ENCODE measurements at places on chromosomes 6 and 20. TPM values are rescaled to one million over a fixed set of nuclear protein-coding genes. Genes with fewer than 3 reads are reported as not detected.

Gene GLP1R
- not detected for total RNA-seq

Gene THBD
- total RNA-seq: not detected

Gene DEFB132
- not detected for total RNA-seq

Gene FAM217A
- not detected for total RNA-seq

Gene NCOA6
- 31.5 TPM for total RNA-seq

Gene TRAPPC3L
- 0.37 TPM for total RNA-seq

Gene PRDM1
- 327 TPM for total RNA-seq

DNA sequence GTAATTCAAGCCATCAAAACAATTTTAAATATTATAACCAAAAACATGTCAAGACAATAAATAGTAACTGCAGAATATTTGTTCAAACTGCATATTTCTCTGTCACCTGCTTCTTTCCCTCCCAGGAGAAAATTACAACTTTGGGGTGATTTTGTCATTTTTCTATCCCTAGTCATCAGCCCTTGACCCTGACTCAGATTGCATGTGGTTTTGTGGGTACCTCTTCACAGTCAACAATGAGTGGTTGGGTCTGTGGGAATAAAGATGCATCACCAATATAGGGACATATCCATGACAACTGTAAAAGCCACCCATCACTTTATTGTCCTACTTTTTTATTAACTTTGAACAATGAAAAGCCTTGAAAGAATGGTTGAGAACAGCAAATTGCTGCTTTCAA is 7.3 kb downstream of the COL10A1 start:
- no peak overlapping the region for H3K4me3 ChIP-seq
- no peaks in the 10 kb centered on the region for H3K27me3 ChIP-seq
- no peak overlapping the region for H3K27ac ChIP-seq
- DNase-seq: no peak
- H3K4me1 ChIP-seq: no peaks in the 10 kb centered on the region

DNA sequence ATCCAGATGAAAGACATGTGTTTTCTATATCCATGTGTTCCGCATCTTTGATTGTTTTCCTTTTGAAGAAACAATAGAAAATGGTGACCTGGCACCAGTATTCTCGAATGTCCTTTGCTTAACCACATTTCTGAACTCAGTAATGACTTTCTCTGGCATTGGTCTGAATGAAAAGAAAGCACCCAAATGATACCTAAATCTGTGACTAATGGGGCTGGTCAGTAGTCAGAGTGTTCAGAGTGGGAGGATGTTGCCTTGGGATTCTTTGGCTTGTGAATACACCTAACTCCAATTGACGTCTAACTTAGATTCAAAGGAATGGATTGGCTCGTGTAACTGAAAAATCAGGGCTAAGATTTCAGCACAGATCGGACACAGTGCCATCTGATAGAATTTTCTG is 27.1 kb downstream of the PARD6B start:
- DNase-seq: no peak
- H3K4me1 ChIP-seq: no peaks in the 10 kb centered on the region
- H3K36me3 ChIP-seq: no peaks in the 10 kb centered on the region
- H3K27me3 ChIP-seq: no peaks in the 10 kb centered on the region
- no peak overlapping the region for H3K4me3 ChIP-seq
- no peak overlapping the region for H3K27ac ChIP-seq

GRCh38 chr6:167487749-167488664 is 163.1 kb downstream of the TTLL2 start:
- H3K36me3 ChIP-seq: no peaks in the 10 kb centered on the region
- DNase-seq: no peak
- H3K4me1 ChIP-seq: no peaks in the 10 kb centered on the region

- no peak overlapping the region for H3K27ac ChIP-seq
- no peak overlapping the region for H3K4me3 ChIP-seq
- no peaks in the 10 kb centered on the region for H3K36me3 ChIP-seq
- H3K4me1 ChIP-seq: no peaks in the 10 kb centered on the region
- no peak for DNase-seq
Observed at GRCh38 chr6:18078866-18079265, 43.6 kb downstream of the NHLRC1 start.

DNA sequence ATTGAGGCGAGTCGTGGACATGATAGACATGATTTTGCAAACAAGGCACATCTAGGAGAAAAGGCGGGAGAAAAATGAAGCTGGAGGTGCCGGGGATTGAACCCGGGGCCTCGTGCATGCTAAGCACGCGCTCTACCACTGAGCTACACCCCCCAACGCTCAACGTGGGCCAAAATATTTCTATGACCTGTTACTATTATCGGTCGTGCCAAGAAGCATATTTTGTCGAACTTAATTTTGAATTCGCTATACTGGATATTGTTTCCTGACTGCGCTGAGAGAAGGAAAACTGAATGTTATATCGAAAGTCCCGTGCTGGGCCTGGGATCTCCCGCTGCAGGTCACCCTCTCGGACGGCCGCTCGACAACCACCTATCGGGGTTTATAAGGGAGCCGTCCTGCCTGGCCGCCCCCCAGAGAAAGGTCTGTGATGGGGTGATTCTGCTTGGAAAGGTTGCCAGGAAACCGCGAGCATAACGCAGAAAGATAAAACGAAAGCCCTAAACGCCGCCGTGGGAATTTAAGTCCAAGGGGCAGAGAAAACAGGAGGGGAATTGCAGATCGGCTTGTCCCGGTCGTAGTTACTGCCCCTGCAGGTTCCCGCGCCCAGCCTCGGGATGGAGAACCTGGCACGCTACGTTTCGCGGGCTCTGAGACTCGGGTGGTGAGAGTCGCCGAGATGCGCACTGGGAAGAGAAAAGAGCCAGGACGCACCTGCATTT is 60.0 kb downstream of the TRIM27 start:
- peak overlapping the region; percentile 36 for H3K27ac ChIP-seq
- H3K4me1 ChIP-seq: peaks cover 20% of the 10 kb centered on the region
- H3K27me3 ChIP-seq: peaks cover 2% of the 10 kb centered on the region
- H3K4me3 ChIP-seq: peak overlapping the region; percentile 82
- H3K36me3 ChIP-seq: no peaks in the 10 kb centered on the region

GRCh38 chr6:126308362-126308761 is 31.6 kb upstream of the CENPW start:
- H3K4me3 ChIP-seq: no peak overlapping the region
- no peak overlapping the region for H3K27ac ChIP-seq
- DNase-seq: no peak
- H3K27me3 ChIP-seq: no peaks in the 10 kb centered on the region
- H3K4me1 ChIP-seq: no peaks in the 10 kb centered on the region

- no peak overlapping the region for H3K27ac ChIP-seq
- no peaks in the 10 kb centered on the region for H3K36me3 ChIP-seq
Observed at GRCh38 chr6:13920552-13920951, 4.2 kb upstream of the RNF182 start.

DNA sequence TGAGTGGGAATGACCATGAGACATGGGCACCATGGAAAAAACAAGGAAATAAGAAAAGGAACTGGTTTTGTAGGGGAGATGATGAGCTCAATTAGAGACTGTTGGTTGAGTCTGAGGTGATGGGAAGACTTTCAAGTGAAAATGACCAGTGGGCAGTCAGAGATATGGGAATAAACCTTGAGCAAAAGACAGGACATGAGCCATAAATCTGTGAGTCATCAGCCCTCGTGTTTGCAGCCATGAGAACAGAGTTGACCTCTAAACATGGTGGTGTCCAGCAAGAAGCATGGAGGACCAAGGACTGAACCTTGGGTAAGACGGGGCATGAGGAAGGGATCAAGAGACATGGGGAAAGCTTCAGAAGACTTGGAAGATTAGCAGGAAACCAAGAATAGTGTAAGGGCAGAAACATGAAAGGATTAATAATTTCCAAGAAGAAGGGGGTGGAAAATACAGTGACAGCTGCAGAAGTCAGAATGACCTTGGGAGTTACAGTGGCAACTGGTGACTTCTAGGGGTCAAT is 280.6 kb upstream of the PRDM1 start:
- H3K4me1 ChIP-seq: peaks cover 20% of the 10 kb centered on the region
- H3K4me3 ChIP-seq: no peak overlapping the region
- no peak for DNase-seq
- no peaks in the 10 kb centered on the region for H3K27me3 ChIP-seq
- no peaks in the 10 kb centered on the region for H3K36me3 ChIP-seq

DNA sequence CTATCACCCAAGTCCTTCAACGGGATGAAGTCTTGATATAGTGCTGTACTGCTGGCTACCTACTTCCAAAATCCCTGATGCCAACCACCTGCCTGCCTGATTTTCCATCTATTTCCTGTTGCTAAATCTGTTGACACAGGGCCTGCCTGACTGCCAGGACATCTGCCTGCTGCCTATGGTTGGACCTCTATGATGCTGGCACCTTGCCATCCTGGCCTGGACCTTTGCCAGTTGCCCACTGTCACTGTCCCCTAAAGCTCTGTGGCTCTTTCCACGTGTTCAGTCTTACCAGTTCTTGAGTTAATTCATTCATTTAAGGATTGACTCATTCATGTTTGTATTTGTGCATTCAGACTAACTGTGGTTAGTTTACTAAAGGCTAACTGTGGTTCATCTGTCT is 9.2 kb upstream of the RGS17 start:
- H3K27me3 ChIP-seq: no peaks in the 10 kb centered on the region
- no peaks in the 10 kb centered on the region for H3K36me3 ChIP-seq
- no peak overlapping the region for H3K4me3 ChIP-seq
- no peak overlapping the region for H3K27ac ChIP-seq

DNA sequence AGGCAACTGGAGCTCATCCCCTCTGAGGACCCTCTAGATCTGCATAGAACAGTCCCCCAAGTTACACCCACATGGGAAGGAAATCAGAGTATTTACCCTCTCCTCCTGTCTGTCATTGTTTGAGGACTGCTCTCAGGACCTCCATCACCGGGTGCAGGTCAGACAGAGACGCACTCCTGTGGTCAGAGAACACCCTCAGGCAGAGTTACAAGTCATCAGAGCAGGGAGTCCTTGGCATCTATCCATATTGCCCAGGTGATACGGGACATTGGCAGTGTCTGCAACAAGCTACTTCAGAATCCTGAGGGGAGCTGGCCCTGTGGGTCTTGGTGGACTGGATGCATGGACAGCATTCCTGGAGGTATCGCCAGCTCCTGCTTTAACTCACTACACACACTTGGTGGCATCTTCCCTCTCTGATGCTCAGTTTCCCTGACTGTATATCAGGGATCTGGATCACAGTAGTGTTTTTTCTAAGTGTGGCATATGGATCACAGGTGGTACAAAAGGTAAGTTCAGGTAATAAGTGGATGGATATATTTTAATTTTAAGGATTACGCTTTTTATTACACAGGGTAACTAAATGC is 15.1 kb upstream of the ISM1 start:
- H3K36me3 ChIP-seq: no peaks in the 10 kb centered on the region
- no peak overlapping the region for H3K27ac ChIP-seq
- no peak for DNase-seq

DNA sequence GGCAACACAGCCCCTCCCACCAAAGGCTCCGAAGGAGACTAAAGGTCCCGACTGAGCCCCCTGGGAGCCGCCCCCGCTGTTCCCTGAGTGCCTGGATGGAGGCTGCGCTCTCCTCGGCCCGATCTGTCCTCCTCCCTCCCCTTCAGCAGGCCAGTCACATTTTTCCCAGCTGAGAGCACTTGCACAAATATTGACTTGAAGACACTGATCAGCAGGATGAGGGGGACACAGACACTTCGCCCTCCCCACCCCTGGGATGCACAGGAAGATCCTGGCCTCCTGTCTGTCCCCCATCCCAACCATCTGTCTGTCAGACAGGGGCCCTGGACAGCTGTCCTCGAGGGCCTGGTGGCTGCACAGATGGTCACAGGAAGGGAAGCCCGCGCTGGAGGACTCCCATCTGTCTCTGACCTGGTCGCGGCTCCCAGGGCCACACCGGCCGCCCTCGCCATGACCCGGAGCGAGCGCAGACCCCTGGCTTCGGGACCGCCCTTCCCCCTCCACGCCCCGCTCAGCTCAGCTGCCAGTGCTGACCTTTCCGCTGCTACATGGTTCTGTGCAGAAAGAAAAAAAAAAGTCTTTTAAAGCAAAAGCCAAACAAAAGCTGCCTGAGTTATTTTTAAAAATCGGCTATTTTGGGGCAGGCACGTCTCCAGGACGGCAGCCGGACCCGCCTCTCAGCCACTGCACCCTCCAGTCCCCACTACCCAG is 11.1 kb downstream of the LAMA5 start:
- no peaks in the 10 kb centered on the region for H3K36me3 ChIP-seq
- DNase-seq: no peak

DNA sequence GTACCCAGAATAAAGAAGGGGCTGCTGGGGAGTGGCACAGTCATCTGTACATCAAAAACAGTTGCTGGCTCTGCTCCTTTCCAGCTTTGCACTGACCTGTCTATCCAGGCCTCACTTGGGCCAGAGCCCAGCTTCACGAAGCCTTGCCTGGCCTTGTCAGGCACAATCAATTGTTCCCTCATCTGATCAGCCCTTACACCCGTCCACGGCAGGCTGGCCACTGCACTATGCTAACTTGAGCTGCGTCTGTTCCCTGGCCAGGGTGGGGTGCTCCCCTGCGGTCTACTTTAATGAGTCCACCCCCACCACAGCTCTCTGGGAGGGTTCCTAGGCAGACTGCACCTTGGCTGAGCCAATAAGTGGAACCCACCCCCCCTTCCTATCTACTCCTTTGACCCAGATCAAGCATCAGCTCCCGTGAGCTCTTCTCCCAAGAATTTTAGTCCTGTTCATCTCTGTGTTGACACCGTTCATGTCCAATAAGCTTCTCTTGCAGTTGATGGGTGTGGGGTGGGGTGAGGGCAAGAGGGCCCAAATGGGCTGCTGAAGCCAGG is 74.3 kb upstream of the MLN start:
- no peaks in the 10 kb centered on the region for H3K36me3 ChIP-seq
- H3K27ac ChIP-seq: no peak overlapping the region
- H3K27me3 ChIP-seq: no peaks in the 10 kb centered on the region
- no peaks in the 10 kb centered on the region for H3K4me1 ChIP-seq
- no peak overlapping the region for H3K4me3 ChIP-seq

- no peak overlapping the region for H3K4me3 ChIP-seq
- no peak overlapping the region for H3K27ac ChIP-seq
- no peaks in the 10 kb centered on the region for H3K36me3 ChIP-seq
Observed at GRCh38 chr20:44601801-44602204, 19.4 kb downstream of the PKIG start.

- no peak overlapping the region for H3K27ac ChIP-seq
- no peaks in the 10 kb centered on the region for H3K4me1 ChIP-seq
- H3K4me3 ChIP-seq: no peak overlapping the region
- DNase-seq: no peak
Observed at GRCh38 chr20:40265825-40266533, 423.1 kb downstream of the MAFB start.

GRCh38 chr6:154996016-154996590 is 988 bp downstream of the TIAM2 start:
- no peak for DNase-seq
- peaks cover 15% of the 10 kb centered on the region for H3K27me3 ChIP-seq
- H3K4me3 ChIP-seq: no peak overlapping the region
- H3K27ac ChIP-seq: no peak overlapping the region
- H3K4me1 ChIP-seq: peaks cover 10% of the 10 kb centered on the region

- no peaks in the 10 kb centered on the region for H3K4me1 ChIP-seq
- H3K4me3 ChIP-seq: no peak overlapping the region
- H3K36me3 ChIP-seq: no peaks in the 10 kb centered on the region
- H3K27ac ChIP-seq: no peak overlapping the region
Observed at GRCh38 chr20:57000441-57000968, 265.9 kb downstream of the BMP7 start.

Measured in CD4-positive, CD25-positive, alpha-beta regulatory T cell (primary cell).